Common myeloid progenitor, CD34-positive (primary cell): ENCODE measurements at places on chromosomes 2 and 18.
A peak's percentile ranks its signal among the peaks of the same experiment; 100 is the strongest.

- peak; percentile 98 for DNase-seq
These were observed 122.7 kb downstream of the COL6A3 start for GRCh38 chr2:237291138-237291792.

- DNase-seq: no peak
These were observed 14.7 kb upstream of the OTOS start for GRCh38 chr2:240155048-240155744.

- DNase-seq: no peak
These were observed 207.8 kb downstream of the ACKR3 start for GRCh38 chr2:236777408-236777807.

DNA sequence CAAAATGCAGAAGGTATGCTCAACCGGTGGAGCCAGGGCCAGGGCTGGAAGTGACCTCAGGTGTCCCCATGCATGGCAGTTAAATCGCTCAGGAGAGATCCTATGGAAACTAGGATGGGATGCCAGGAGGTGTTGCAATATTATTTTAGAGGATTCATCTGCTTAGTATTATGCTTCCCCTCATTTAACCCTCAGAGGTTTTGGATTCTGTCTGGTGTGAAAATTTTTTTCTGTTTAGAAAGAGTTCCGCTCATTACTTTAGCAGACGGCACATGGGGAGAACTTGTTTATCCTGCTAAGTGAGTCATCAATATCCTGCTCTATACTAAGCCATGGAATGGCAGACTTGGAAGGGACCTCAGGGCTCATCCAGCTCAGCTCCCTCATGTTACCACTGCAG is 42.5 kb downstream of the TRIB2 start:
- DNase-seq: no peak

- peak; percentile 92 for DNase-seq
These were observed 40.4 kb downstream of the CYRIA start for GRCh38 chr2:16625201-16625729.

DNA sequence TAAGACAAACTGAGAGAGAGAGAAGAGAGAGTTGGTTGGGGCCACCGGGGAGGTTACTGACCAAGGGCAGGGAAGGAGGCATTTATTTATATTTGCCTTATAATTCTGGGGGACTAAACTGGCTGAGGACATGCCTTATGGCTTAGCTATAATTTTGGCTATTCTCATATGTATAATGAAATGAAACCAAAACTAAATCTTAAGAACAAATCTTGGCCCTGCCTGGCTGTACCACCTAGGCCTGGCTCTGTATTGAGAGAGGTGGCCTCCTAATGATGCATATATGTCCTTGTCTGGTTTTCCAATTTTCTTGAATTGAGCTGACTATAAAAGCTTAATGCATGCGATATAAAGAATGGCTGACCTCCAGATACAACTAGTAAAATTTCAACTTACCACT is 3.5 kb upstream of the PPP1CB start:
- DNase-seq: peak; percentile 55

- DNase-seq: no peak
These were observed 698.5 kb downstream of the NR4A2 start for GRCh38 chr2:155633887-155634570.

DNA sequence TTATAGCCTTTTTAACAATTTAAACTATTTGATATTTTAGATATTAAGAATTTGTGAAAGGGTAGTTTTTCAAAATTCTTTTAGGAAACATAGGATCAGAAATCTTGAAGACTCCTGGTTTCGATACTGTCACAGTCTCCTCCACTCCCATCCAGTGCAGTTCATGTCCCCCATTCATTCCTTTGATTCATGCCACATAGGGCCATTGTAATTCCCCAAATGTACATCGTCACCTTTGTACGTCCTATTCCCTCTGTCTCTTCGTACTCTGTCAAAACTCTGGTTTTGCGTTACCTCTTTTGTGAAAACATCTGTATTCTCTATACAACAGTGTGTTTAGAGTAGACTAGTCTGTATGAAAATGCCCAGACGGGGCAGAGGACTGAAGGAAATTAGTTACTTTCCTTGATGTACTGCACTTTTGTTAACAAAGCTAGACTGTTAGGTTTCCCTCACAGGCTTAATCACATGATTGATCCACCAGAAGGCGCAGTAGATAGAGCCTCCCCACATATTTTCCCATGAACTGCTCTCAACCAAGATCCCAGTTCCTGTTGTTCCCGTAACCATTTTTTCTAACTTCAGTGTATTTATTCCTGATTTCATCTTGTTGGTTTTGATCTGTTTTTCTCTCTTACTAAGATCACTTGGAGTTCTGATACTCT is 2.5 kb downstream of the MRPL35 start:
- DNase-seq: no peak

GRCh38 chr2:107627926-107628325 is 198.8 kb upstream of the RGPD4 start:
- DNase-seq: no peak

GRCh38 chr2:165348441-165348840 is 109.2 kb downstream of the SCN2A start:
- no peak for DNase-seq

DNA sequence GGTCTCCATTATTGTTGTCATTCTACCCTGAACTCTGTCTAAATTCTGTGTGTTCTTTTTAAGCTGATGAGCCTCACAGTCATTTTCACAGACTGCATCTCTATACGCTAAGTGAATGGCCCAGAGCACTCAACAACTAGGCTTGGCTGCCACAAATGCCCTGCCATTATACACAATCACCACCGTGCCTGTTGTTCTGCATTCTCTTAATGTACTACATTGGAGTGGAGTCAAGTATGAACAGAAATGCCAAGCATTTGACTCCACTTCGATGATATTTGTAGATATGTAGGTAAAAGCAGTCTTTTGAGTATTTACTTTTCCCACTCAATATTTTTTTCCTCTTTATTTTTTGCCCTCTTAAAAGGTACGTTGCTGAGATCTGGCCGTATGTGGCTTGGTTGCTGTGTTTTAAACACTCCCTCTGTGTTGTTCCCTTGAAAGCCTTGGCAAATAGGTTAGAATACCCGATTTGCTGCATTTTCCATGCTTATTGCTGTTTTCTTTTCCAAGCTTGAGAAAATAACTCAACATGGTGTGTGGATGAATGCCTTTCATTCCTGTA is 36.2 kb upstream of the TMEFF2 start:
- no peak for DNase-seq
